ENCODE measurements at places on chromosomes 12 and 14.

DNA sequence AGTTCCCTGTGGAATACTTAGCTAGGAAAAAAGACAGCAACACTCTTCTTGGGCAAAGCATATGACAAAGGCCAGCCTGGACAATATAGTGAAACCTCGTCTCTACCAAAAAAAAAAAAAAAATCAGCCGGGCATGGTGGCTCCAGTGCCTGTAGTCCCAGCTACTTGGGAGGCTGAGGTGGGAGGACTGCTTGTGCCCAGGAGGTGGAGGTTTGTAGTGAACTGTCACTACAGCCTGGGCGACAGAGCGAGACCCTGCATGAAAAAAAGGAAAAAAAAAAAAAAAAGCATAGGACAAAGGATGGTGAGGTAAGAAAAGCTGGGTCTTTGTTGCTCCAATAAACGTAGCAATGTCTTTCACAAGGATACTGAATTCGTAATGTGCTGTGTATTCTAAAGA is 1.1 kb downstream of the TXNDC16 start:
- no peak for DNase-seq

DNA sequence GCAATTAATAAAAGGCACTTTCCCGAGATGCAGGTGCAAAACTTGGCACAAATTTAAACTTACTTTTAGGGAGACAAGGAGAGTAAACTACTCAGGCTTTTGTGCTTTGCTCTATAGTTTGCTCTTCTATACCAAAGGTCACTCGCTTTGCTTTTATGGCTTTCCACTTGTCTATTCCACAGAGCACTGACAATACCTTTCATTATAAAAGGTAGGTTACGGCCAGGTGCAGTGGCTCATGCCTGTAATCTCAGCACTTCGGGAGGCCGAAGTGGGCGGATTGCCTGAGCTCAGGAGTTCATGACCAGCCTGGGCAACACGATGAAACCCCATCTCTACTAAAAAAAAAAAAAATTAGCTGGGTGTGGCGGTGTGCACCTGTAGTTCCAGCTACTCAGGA is 32.9 kb downstream of the ALKBH1 start:
- no peak for DNase-seq

DNA sequence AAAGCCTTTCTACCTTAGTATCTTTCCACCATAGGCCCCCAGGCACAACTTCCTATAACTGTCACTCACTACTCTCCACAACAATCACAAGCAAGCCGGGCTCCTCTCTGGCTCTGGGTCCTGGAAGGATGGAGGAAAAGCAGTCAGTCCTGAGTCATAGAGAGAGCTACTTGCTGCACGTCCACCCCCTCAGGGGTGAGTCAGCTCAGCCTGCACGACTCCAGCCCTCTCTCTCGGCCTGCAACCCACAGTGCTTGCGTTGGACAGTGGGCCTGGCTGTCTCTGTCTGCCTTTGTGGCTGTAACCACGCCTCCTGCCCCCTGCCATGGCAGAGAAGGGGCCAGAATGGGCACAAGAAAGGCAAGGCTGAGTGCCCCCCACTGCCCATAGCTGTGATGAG is 154.1 kb upstream of the FKBP4 start:
- no peak for DNase-seq

DNA sequence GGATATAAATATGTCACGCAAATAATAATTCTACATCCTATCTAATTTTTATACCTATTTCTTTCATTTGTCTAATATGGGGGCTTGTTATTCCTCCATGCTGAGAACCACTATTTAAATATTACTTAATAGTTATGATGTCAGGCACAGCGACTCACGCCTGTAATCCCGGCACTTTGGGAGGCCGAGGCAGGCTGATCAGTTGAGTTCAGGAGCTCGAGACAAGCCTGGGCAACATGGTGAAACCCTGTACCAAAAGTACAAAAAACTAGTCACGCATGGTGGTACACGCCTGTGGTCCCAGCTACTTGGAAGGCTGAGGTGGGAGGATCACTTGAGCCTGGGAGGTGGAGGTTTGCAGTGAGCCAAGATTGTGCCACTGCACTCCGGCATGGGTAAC is 45.2 kb downstream of the GXYLT1 start:
- no peak for DNase-seq

DNA sequence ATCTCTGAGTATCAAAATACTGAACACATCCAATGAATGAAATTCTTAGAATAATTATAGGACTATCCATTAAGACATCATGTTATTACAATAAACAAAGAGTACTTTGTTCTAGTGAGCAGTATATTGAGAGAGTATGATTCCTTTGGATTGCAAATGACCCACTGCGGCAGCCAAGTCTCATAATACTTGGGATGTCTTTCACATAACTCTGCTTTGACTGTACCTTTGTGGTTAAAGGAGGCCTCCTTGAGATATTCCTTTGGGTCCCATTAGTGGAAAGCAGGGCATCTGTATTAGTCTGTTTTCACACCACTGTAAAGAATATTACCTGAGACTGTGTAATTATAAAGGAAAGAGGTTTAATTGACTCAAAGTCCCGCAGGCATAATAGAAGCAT is 593.8 kb downstream of the TRHDE start:
- DNase-seq: no peak

GRCh38 chr12:50166799-50167048 is 445 bp downstream of the CERS5 start:
- DNase-seq: peak; percentile 7
